ENCODE measurements at places on chromosomes 11 and 22.

DNA sequence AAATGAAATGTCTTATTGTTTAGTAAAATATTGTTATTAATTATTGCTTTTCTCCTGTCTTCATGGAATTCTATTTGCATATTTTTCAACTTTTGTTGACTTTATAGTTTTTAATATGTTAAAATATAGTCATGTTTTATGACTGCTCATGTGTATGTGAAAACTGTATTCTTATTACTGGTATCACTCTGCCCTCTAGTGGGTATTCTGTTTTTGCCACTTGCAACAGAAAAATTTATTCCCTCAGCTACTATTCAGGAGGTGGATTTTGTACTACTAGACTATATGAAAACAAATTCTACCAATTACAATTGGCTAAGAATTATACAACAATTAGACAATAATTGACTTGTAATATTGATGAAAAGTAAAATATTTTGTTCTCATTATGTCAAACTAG, 45.0 kb downstream of the OR4C6 start:
- DNase-seq = no peak

DNA sequence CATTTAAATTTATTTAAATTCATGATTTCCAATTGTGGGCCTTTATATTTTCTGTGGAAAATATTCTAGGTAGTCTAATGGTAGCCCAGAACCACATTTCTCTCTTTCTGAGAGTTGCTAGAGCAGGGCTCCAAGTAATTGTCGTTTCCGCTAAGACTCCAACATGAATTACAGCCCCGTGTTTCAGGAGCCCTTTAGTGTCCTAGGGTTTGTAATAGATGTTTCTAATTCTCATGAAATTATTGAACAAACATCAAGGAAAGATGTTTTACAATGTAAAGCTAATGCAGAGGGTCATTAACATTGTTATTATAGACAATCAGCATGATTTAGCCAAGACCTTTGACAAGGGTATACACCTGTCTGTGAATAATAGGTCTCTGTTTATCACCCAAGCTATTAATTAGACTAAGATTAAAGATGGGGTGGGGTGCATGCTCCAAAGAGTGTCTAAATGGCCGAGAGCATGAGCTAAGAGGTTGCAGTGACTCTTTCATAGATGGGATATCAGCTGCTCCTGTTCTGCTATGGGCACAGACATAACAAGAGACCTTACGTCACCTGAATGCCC, 81.8 kb upstream of the NTM start:
- no peak for DNase-seq

DNA sequence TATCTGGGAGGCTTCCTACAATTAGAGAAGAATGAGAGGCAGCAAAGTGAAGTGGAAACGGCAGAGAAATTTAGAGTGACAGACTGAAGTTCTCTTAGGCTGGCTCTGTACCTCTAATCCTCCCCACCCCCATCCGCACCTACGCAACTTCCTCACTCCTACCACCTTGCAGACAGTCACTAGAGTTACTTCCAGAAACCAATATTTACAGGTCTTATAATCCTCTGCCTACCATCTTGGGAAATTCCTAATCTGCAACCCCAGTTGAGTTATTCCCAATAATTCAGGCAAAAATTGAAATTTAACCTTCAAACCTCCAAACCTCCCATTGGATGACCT, 71.7 kb downstream of the PAK1 start:
- DNase-seq = no peak

- DNase-seq = peak; percentile 52
Observed at GRCh38 chr11:2166091-2166851, 5.3 kb upstream of the INS start.

- DNase-seq = no peak
Observed at GRCh38 chr11:47512701-47513100, 40.2 kb downstream of the CELF1 start.

- DNase-seq = no peak
Observed at GRCh38 chr11:18027475-18027874, 14.6 kb upstream of the SERGEF start.

GRCh38 chr11:111977146-111978027, 40.2 kb downstream of the DIXDC1 start:
- DNase-seq = no peak

DNA sequence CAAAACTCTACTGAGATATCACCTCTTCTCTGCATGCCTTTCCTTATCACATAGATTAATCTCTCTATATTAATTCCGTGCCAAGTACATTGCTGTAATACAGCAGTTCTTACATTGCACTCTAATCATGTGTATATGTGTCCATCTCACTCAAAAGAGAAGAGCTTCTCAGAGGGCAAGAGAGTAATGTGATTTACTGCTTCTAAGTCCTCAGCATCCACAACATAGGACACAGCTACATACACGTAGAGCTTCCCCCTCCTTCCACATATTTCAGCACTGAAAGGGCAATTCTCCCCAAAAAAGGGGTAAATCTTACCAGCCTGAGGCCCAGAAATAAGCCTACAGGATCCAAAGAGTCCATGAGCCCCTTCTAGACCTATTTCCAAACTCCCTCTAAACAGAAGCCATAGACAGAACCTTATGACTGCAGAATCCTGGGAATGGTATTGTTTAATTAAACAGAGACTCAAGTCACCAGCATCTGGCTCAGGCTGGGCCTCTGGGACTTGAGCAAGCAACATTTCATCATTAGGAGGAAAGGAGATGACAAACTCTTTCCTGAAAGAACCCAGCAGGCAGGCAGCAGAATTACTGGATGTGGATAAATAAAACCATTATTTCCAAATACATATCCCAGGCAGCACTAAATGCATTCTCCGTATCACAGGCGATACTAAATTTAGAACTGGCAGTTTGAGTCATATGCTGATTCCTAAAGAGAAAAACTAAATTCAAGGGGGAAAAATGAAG, 87.2 kb downstream of the KCNC1 start:
- DNase-seq = no peak

GRCh38 chr11:69452206-69452987, 29.1 kb upstream of the LINC01488 start:
- no peak for DNase-seq

GRCh38 chr22:42692239-42693054, 28.2 kb downstream of the A4GALT start:
- no peak for DNase-seq

GRCh38 chr22:17912945-17913721, 111.2 kb downstream of the MICAL3 start:
- no peak for DNase-seq

- no peak for DNase-seq
Observed at GRCh38 chr11:66904561-66904960, 47.7 kb downstream of the LRFN4 start.

DNA sequence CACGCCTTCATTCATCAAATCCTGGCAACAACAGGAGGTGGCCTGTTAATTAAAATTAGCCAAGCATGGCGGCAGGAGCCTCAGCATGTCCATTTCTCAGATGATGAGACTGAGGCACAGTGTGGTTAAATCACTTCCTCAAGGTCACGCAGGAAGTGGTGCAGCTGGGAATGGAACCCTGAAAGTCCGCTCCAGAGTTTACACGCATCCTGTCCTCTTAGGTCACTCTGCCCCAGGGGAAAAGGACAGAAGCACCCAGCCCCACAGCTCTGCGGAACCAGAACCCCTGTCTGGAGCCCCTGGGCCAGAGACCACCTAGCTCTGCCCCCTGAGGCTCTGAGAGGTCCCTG, 19.6 kb downstream of the RPL3 start:
- no peak for DNase-seq

GRCh38 chr11:60064111-60064510, 7.6 kb downstream of the MS4A3 start:
- no peak for DNase-seq

GRCh38 chr11:34978236-34979191, 62.1 kb downstream of the PDHX start:
- no peak for DNase-seq
